ENCODE measurements at places on chromosomes 12 and 14.

- no peak for DNase-seq
These were observed 176.8 kb upstream of the FOXG1 start for GRCh38 chr14:28589792-28590191.

GRCh38 chr12:85587158-85587557, 249.1 kb downstream of the RASSF9 start:
- DNase-seq: no peak

DNA sequence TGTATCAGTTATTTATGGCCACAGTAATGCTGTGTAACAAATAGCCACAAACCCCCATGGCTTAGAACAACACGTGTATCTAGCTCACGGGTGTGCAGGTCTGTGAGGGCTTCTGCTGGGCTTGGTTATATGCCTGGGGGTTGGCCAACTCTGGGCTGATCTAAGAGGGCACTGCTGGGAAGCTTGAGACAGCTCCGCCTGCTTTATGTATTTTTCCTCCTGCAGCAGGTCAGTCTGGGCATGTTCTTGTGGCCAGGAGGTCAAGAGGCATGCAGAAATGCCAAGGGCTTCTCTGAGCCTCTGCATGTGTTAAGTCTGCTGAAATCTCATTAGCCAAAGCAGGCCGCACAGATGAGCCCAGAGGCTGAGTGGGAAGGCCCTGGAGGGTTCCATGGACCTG, 105.8 kb downstream of the ZNF664 start:
- DNase-seq: no peak

DNA sequence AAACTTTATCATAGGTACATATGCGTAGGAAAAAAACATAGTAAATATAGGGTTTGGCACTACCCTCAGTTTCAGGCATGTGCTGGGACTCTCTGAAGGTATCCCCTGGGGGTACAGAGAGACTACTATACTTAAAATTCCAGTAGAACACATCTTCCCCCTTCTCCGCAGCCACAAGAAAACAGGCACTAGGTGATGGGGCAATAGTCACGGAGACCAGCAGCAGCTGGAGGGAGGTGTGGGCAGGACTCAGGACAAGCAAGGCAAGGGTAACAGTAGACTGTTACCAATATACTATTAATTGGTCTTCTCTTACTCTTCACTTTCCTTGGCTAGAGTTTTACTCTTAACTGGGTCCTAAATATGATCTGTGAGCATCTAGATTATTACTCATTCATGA, 4.6 kb upstream of the PAPOLA start:
- DNase-seq: peak; percentile 66

GRCh38 chr12:79006306-79006705, 141.7 kb downstream of the SYT1 start:
- no peak for DNase-seq

DNA sequence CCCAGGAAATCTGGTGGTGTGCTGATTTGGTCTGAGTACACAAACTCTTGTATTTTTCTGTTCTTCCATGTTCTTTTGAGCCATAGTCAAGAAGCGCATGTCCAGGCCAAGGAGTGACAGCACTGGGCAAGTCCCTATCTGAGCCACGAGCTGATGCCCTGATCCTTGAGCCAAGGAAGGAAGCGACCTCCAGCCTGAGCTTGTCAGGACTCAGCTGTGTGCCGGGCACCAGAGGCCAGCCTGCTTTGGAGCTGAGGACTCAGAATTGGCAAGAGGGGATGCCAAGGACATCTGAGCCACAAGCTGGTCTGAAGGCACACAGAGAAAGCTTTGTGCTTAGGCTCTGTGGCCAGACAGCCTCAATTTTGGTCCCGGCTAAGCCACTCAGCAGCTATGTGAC, 52.6 kb downstream of the GALNT16 start:
- DNase-seq: no peak

DNA sequence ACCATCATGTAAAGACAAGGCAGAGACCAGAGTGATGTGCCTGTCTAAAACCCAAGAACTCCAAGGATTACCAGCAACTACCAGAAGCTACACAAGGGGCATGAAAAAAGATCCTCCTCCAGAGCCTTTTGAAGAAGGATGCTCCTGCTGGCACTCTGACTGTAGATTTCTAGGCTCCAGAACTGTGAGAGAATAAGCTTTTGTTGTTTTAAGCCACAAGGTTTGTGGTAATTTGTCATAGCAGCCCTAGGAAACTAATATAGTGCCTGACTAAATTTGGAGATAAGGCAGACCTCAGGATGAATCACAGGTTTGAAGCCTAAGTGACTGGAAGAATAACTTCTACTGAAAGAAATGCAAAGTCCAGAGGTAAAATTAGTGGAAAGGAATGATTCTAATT, 132.9 kb downstream of the CEP83 start:
- no peak for DNase-seq

GRCh38 chr12:129753586-129753985, 150.2 kb downstream of the TMEM132D start:
- DNase-seq: no peak

GRCh38 chr12:92612611-92613010, 90.2 kb upstream of the PLEKHG7 start:
- DNase-seq: no peak

- no peak for DNase-seq
These were observed 768.5 kb downstream of the DIO2 start for GRCh38 chr14:79442786-79443185.

GRCh38 chr12:80041071-80041470, 58.3 kb upstream of the OTOGL start:
- DNase-seq: no peak

DNA sequence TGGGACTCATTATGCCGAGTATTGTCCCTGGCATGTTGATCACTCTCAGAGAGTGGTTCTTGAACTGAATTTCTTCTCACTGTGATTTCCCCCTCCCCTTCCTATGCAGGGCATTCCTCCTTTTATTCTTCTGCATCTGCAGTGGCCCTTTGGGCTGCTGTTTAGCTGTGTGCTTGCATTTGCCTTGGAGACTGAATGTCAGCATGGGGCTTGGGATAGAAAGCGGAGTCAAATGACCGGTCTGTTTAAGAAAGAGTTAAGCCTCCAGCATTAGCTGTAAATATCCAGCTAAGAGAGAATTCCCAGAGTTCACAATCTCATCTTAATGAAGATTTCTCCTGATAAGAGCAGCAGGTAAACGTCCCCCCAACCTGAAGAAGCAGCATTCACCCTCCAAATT, 65.6 kb upstream of the RMST start:
- DNase-seq: no peak

GRCh38 chr14:102696332-102696731, 80.9 kb upstream of the TRAF3 start:
- no peak for DNase-seq

GRCh38 chr12:70005864-70006618, 181.0 kb downstream of the MYRFL start:
- no peak for DNase-seq

DNA sequence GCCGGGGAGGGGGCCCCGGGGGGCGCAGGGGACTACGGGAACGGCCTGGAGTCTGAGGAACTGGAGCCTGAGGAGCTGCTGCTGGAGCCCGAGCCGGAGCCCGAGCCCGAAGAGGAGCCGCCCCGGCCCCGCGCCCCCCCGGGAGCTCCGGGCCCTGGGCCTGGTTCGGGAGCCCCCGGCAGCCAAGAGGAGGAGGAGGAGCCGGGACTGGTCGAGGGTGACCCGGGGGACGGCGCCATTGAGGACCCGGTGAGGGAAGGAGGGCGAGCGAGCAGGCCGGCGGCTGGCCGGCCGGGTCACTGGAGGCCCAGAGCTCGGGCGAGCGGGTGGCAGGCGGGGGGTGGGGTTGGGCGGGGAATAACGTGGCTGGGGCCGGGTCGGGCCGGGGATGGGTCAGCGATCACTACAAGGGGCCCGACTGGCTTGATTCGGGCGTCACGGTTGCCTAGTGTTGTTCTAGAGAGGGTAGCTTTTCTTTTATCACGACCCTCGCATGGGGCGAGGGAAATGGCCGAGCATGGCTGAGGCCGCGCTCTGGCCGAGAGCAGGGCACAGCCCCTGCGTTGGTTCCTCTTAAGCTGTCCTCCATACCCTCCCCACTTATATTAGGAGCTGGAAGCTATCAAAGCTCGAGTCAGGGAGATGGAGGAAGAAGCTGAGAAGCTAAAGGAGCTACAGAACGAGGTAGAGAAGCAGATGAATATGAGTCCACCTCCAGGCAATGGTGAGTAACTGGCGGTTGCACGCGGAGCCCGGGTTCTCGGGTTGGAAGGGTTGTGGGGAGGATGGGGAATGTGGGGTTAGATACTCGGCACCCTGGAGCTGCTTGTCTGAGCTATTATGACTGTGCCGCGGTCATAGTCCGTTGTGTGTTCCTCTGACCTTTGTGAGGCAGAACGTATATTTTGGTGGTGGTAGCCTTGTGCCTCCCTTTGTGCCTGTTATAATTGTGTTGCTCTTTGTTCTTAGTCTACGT, 603 bp downstream of the PABPN1 start:
- no peak for DNase-seq

GRCh38 chr12:129103231-129103630, 250.0 kb downstream of the GLT1D1 start:
- no peak for DNase-seq

DNA sequence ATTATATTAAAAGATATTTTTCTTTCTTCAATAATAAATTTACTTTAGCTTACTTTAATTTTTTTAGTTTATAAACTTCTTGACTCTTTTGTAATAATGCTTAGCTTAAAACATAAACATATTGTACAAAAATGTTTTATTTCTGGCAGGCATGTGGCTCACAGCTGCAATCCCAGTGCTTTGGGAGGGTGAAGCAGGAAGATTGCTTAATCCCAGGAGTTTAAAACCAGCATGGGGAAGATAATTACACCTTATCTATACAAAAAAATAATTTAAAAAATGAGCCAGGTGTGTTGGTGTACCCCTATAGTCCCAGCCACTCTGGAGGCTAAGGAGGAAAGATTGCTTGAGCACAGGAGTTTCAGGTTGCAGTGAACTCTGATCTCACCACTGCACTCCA, 120.7 kb downstream of the GPHN start:
- DNase-seq: no peak

DNA sequence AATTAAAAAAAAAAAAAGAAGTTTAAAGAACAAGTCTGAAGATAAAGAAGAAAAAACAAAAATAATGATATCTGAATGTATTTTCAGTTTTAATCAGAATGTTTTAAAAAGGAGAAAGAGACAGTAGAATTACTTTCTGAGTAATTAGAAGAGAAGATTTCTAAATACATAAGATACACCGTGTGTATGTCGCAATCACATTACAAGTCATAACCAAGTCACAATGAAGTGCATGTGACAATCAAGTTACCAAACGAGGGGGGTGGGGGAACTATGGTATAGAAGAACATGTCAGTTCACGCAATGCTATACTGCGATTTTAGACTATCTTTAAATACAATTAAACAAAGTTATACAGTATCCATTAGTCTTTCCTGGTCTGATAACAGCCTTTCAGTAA, 1464.1 kb upstream of the FLRT2 start:
- DNase-seq: no peak

DNA sequence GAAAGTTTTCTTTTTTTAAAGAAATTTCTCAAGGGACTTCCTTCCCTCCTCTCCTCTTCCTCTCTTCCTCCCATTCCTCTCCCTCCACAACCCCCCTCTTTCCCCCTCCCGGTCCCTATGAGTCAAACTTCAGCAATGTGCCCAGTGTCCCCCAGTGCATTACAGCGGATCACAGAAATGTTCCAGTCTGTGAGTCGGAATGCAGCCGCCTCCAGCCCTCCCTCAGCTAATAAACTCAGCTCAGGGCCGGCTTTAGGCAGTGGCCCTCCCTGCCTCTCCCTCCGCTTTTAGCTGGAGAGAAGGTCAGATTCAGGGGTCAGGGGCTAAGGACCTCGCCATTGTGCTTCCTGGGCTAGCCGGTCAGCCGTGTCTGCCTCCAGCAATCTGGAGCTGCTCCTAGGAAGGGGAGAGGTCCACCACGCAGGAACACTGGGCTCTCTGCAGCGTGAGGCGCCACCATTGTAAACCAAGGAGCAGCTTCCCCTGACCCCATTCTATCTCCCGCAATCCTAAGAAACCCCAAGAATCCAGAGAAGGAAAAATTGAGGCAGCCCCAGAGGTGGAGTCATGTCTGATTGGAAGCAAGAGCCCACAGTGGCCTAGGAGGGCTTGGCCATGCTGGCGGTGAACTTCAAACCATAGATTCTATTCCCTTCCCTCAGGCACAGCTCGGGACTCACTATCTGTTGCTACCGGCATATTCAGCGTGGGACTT, 1.1 kb upstream of the HDAC7 start:
- DNase-seq: peak; percentile 85

DNA sequence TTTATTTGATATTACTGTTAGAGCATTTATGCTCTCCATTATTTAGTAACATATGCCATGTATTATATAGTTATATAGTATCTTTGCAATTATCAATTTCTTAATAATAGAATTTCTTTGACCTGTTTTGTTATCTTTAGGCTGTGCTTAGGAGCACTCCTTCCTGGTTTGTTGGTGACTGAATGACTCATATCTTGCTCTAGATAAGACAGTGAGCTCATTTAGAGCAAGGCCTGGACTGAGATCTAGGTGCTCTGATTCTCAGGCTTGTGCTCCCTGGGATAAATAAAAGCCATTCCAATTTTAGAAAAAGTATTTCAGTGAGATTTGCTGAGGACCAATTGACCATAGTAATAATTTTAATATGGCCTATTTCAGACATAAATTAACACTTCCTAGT, 951.2 kb downstream of the FLRT2 start:
- no peak for DNase-seq

All from HL-60 (cell line).